ENCODE measurements at places on chromosomes 13 and 19. TPM values are rescaled to one million over a fixed set of nuclear protein-coding genes. Genes with fewer than 3 reads are reported as not detected.

CD37 gene
- 256 TPM for total RNA-seq

DNA sequence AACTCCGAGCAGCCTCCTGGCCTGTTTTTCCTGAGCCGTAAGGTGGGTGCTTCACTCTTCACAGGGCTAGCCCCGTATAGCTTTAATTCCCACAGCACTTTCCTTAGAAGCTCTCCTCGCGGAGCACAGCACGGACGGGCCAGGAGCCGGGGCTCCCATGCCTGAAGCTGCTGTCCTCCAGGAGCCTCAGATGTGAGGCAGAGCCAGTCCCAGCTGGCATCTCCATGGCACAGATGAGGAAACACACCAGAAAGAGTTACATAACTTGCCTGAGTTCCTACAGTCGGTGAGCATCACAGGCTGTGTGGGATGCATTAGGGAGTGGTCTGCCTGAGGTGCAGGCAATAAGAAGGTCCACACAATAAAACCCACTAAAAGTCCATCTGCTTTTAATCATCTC, 118.5 kb downstream of the ATP8A2 start:
- H3K27me3 ChIP-seq = no peaks in the 10 kb centered on the region
- H3K36me3 ChIP-seq = no peaks in the 10 kb centered on the region
- H3K4me3 ChIP-seq = no peak overlapping the region

DNA sequence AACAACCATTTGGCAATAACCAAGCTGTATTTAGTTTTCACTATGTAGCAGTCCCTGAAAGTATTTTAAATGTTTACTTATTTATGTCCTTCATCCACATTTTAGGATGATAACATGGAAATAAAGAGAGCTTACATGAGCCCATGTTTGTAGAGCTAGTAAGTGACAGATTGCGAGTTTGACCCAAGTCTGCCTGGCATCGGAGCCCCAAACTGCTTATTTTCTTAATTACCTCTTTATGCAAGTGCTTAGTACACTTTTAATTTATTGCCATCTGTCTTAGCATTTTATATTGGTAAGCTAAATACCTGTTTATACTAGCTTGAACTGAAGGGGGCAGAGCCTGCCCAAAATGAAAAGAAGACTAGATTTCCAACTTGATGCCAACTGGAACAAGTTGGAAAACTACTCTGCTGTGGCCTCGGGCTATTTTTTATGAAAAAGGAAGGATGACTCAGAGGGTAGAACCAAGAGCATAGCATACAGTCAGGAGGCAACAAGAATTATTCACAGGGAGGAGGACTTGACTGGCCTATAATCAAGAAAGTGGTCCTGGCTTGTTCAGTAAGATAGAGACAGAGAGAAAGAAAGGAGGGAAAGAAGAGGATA, 150.2 kb downstream of the NDFIP2 start:
- DNase-seq = no peak
- no peak overlapping the region for H3K27ac ChIP-seq
- H3K4me1 ChIP-seq = no peaks in the 10 kb centered on the region
- H3K27me3 ChIP-seq = no peaks in the 10 kb centered on the region
- H3K36me3 ChIP-seq = no peaks in the 10 kb centered on the region

DNA sequence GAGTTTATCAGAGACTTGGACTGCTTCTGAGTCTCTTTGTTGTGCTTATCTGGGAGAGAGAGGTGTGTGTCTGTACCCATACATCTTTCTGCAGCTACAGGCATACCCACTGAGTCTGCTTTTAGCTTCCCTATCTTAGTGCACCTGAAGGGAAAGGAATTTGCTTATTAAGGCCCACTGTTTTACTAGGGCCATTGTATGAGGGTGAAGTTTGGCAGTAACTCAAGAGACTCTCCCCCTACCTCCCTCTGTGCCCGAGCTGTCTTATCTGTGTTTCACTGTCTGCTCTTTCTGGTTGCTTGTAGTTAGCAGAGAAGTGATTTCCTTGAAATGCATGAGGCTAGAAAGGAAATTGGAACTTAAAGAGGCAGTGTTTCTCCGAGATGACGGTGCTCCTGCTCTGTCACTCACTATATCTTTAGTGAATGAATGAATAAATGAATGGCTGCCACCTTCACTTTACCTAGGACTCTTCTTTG, 678 bp upstream of the CD33 start:
- H3K27me3 ChIP-seq = no peaks in the 10 kb centered on the region
- no peak overlapping the region for H3K27ac ChIP-seq
- no peaks in the 10 kb centered on the region for H3K36me3 ChIP-seq
- no peak for DNase-seq

DNA sequence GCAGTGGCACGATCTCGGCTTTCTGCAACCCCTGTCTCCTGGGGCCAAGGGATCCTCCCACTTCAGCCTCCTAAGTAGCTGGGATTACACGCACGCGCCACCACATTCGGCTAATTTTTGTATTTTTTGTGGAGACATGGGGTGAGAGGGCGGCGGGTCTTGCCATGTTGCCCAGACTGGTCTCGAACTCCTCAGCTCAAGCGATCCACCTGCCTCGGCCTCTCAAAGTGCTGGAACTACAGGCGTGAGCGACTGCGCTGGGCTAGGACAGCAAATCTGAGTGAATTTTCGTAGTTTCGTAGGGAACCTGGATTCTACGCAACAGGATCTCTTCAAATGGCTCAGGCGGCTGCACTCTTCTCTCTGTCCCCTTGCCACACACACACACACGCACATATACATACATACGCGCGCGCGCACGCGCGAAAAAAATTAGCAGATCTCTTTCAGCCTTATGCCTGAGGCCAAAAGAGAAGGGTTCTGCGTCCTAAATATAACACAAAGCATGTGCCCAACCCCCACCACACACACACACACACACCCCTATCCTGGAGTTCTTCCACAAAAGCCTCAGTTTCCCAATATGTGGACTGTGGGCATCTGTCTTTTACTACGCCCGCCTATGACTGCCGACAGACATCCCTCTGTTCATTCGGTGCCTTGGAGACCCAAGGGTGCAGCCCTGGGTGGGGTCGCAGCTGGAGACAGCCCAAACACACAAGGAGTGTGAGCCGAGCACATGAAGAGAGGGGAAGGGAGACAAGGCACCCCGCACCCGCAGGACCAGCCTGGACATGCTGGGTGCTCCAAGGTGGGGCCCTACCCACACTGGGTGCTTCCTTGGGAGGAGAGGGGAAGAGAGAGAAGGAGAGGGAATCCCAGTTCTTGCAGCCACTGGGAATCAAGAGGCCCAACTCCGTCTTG, 616 bp downstream of the PINLYP start:
- peak overlapping the region; percentile 66 for H3K4me3 ChIP-seq
- DNase-seq = no peak
- no peaks in the 10 kb centered on the region for H3K36me3 ChIP-seq
- H3K27ac ChIP-seq = peak overlapping the region; percentile 13

POLR1G gene
- total RNA-seq = 18.8 TPM

DNA sequence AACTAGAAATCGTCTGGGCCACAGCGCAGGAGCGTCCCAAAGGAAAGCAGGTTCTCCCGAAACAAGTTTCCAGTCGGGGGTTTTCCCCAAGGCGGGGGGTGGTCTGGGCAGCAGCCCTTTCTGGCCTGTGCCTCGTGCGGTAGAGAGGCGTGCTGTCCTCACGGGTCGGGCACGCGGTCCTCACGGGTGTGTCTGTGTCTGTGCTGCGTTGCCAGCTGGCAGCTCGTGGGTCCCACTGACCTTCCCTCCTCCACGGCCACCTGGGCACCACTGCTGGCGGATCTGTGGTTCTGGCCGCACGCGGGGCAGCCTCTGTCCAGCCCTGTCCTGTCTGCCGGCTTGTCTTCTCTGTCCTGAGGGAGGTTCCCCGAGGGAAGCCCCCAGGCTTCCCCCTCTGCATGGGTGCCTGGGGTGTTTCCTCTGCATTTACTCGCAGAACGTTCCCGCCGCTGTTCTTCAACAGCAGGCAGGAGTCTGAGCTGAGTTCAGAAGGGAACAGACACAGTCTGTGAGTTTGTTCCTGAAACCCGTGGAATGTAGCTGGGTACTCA, 98.2 kb upstream of the MCF2L start:
- no peaks in the 10 kb centered on the region for H3K27me3 ChIP-seq
- H3K36me3 ChIP-seq = peaks cover 4% of the 10 kb centered on the region
- peaks cover 24% of the 10 kb centered on the region for H3K4me1 ChIP-seq
- H3K4me3 ChIP-seq = no peak overlapping the region

DNA sequence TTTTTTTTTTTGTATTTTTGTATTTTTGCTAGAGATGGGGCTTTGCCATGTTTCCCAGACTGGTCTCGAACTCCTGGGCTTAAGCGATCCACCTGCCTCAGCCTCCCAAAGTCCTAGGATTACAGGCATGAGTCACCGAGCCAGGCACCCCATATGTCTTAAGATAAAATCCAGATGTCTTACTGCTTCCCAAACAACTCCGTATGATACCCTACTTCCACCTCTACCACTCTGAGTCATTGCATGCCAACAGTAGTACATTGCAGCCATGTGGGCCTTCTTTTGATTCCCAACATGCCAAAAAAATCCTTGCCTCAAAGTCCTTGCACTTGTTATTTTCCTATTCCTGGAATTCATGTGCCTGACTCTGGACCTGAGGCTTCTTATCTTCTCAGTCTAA, 799.2 kb downstream of the GPC5 start:
- H3K4me3 ChIP-seq = no peak overlapping the region
- no peaks in the 10 kb centered on the region for H3K27me3 ChIP-seq
- no peaks in the 10 kb centered on the region for H3K36me3 ChIP-seq
- no peak for DNase-seq

GRCh38 chr13:35475212-35475959, 1.1 kb downstream of the MAB21L1 start:
- no peak overlapping the region for H3K27ac ChIP-seq
- DNase-seq = no peak
- H3K27me3 ChIP-seq = peaks cover 32% of the 10 kb centered on the region

DNA sequence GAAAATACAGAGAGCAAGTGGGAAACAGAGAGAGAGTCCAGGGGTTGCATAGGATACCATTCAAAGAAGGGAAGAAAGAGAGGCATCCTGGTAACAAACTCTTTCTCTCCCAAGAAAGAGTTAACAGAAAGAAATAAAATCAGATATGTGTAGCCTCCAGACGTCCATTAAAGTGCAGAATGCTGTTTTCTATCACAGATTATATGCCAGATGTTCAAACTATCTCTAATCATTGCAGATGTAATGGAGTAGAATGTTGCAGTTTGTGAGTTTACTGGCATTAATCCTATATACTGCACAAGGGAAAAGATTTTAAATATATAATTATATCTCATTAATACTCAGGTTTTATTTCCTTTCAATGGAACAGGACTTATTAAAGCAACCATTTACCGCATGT, 369.4 kb downstream of the ZNF536 start:
- H3K36me3 ChIP-seq = no peaks in the 10 kb centered on the region
- no peak for DNase-seq
- no peaks in the 10 kb centered on the region for H3K4me1 ChIP-seq
- H3K4me3 ChIP-seq = no peak overlapping the region

- H3K4me3 ChIP-seq = no peak overlapping the region
- no peak for DNase-seq
- H3K4me1 ChIP-seq = no peaks in the 10 kb centered on the region
- H3K36me3 ChIP-seq = no peaks in the 10 kb centered on the region
- no peak overlapping the region for H3K27ac ChIP-seq
Measured at GRCh38 chr13:47480121-47480520, 521.0 kb downstream of the SUCLA2 start.

GRCh38 chr19:7811989-7812388, 18.0 kb upstream of the EVI5L start:
- H3K27ac ChIP-seq = no peak overlapping the region
- DNase-seq = no peak

ZNF546 gene
- 3.2 TPM for total RNA-seq

MBD3L2 gene
- not detected for total RNA-seq

GGACT gene
- 7.6 TPM for total RNA-seq

- H3K4me3 ChIP-seq = no peak overlapping the region
- DNase-seq = no peak
- H3K4me1 ChIP-seq = no peaks in the 10 kb centered on the region
Measured at GRCh38 chr13:26370553-26370952, 116.6 kb downstream of the CDK8 start.

ZNF439 gene
- 1.2 TPM for total RNA-seq

ZNF180 gene
- total RNA-seq = 8.9 TPM

CYP2A7 gene
- total RNA-seq = not detected

- no peak overlapping the region for H3K4me3 ChIP-seq
- DNase-seq = no peak
- H3K27me3 ChIP-seq = no peaks in the 10 kb centered on the region
- H3K36me3 ChIP-seq = no peaks in the 10 kb centered on the region
- no peak overlapping the region for H3K27ac ChIP-seq
Measured at GRCh38 chr13:76533251-76533650, 353.0 kb downstream of the KCTD12 start.

DNA sequence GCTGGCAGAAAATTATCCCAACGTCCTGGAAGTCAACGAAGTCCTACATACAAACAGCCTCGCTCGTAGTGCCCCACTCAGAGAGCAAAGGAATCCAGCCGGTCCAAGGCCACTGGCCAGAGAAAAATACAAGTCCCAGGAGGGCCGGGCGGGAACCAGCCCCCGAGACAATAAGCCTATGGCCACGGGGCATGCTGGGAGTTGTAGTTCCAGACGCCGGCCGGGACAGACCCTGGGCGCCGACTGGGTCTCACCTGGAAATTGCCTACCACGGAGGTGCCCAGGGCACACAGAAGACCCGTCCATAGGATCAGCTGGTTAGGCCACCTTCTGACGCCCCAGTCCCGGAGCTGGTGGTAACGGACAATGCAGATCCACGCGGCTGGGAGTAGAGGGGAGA, 5.4 kb downstream of the TMEM150B start:
- H3K4me3 ChIP-seq = no peak overlapping the region
- H3K36me3 ChIP-seq = no peaks in the 10 kb centered on the region
- H3K27me3 ChIP-seq = no peaks in the 10 kb centered on the region
- no peak for DNase-seq
- H3K27ac ChIP-seq = no peak overlapping the region

- DNase-seq = no peak
- H3K27me3 ChIP-seq = no peaks in the 10 kb centered on the region
- H3K4me1 ChIP-seq = no peaks in the 10 kb centered on the region
Measured at GRCh38 chr13:106656186-106656585, 88.2 kb upstream of the ARGLU1 start.

GRCh38 chr13:21106089-21106488, 44.7 kb upstream of the LATS2 start:
- no peak overlapping the region for H3K4me3 ChIP-seq
- H3K36me3 ChIP-seq = no peaks in the 10 kb centered on the region
- no peak for DNase-seq
- no peak overlapping the region for H3K27ac ChIP-seq
- no peaks in the 10 kb centered on the region for H3K4me1 ChIP-seq
